ENCODE measurements at places on chromosomes 4 and X. TPM values are rescaled to one million over a fixed set of nuclear protein-coding genes. Genes with fewer than 3 reads are reported as not detected.

FGD1 gene
- 23.9 TPM for total RNA-seq

DNA sequence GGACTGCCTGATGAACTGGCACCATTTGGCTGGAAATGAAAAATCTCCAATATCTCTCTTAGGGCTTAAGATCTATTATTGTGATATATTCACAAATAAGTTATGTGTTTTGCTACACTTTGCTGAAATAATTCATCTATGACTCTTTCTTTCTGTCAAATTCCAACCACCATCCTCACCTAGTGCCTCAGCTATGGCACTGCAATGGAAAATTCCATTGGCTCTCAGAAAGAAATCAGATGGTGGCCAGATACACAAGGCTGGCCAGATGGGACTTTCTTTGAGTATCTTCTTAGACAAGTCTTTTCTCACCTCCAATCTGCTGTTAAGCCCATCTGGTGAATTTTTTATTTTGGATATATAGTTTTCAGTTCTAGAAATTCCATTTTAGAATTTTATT is 28.0 kb downstream of the NAT8L start:
- no peak for DNase-seq

DNA sequence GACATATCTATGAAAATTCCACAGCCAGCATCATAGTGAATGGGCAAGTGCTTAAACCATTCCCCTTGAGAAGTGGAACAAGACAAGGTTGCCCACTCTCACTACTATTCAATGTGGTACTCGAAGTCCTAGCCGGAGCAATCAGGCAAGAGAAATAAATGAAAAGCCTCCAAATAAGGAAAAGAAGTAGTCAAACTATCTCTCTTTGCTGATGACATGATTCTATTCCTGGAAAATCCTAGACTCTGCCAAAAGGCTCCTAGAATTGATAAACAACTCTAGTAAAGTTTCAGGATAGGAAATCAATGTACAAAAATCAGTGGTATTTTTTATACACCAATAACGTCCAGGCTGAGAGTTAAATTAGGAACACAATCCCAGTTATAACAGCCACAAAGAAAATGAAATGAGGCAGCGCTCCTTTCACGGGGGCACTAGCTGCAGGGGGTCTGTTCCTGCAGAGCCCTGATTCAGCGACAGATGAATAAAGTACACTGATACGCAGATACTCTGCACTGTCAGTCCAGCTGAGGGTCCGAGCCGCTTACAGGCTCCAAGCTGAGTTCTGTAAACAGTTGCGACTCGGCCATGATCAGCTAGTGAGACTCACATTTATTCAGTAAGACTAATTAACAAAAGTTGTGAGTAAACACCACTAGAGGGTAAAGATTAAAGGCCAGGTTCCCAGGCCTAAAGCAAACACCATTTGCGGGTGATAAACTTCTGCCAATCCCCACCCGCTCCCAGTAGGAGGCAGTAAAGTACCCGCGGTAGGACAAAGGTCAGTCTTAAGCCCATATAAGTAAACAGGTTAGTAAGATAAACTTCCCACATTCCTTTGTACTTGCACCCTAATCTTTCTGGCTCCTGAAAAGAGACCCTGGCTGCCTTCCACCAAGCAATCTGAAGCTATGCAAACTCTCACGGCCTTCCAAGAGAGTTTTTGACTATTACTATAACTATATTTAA is 290.6 kb upstream of the GRID2 start:
- DNase-seq = no peak

PNCK gene
- 3.7 TPM for total RNA-seq

SNCA gene
- total RNA-seq = 16.6 TPM
